ENCODE measurements at places on chromosomes 5 and 9.
A peak's percentile ranks its signal among the peaks of the same experiment; 100 is the strongest.

DNA sequence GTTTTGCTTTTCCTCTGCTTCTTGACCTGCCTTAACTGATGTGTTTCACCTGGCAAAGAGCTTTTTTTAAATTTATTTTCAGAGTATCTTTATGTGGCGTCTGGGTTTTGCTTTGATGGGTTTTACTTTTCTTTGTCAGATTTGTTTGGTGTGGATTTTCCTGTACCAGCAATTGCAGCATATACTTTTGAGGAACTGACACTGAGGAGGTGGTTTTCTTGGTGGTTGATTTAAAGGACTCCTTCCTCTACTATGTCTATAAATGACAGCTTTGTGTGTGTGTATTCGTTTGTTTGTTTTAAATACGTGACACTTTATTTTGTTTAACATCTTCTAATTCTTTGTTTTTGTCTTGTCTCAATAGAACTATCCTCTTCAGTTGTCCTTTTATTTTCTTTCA lies 1071.9 kb upstream of the ARRDC3 start:
- no peak for DNase-seq

- DNase-seq, result no peak
These were observed 3.5 kb downstream of the NRARP start for GRCh38 chr9:137298401-137299202.

DNA sequence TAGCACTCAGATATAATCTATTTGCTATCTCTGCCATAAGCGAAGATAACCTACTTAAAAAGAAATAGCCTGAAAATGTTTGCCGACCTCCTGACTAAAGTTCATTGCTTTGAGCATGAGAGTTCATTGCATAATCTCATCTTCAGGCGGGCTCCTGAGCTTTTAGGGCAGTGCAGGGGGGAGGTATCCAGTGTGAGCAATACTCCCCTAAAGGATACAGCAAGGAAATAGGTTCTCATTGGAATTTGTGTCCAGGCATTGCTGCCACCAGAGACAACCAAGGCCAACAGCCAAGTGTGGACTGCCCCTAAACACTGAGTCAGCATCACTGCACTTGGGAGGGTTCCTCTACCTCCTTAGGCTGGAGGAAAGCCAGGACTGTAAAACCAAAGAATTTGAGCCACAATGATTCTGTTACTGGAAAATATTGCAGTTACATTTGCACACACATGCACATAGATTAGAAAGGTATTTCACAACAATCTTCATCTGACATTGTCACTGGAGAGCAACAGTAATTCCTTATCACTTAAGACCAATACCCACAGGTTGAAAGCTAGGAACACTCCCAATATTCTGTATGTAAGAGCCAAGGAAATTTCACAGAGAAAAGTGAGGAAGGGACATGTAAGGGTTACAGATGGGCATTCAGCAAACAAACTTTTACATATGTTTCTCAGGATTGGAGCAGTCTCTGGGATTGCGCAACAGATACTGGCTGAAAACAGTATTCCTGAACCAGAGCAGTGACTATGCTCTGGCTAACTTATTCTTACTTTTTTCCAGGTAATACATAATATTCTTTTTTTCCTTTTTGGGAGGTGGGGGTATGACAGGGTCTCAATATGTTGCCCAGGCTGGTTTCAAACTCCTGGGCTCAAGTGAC lies 98.6 kb upstream of the TLE1 start:
- no peak for DNase-seq

- DNase-seq, result no peak
These were observed 115.1 kb upstream of the LPCAT1 start for GRCh38 chr5:1638658-1639400.

- DNase-seq, result peak; percentile 10
These were observed 1.3 kb upstream of the NNT start for GRCh38 chr5:43601454-43602260.

GRCh38 chr5:81904166-81904565 lies 67.7 kb upstream of the ATG10 start:
- no peak for DNase-seq

DNA sequence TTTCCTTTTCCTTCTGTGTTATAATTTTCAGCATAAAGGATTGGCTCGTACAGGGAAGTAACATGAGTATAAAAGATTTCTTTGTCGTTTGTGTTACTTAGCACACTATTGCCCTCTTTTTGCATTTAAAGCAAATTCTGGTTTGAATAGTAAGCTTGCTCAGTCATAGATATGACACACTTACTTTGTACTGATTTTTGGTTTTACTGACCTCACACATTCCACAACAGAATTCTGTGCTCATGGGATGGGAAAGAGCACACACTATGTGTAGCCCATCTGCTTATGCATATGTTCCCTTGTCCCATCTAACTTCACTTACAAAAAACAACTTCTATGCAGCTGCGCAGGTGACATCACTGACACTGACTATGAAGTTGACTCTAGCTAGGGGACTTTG lies 111.9 kb upstream of the MTAP start:
- DNase-seq, result no peak

GRCh38 chr5:94337617-94338016 lies 280.8 kb downstream of the KIAA0825 start:
- no peak for DNase-seq

DNA sequence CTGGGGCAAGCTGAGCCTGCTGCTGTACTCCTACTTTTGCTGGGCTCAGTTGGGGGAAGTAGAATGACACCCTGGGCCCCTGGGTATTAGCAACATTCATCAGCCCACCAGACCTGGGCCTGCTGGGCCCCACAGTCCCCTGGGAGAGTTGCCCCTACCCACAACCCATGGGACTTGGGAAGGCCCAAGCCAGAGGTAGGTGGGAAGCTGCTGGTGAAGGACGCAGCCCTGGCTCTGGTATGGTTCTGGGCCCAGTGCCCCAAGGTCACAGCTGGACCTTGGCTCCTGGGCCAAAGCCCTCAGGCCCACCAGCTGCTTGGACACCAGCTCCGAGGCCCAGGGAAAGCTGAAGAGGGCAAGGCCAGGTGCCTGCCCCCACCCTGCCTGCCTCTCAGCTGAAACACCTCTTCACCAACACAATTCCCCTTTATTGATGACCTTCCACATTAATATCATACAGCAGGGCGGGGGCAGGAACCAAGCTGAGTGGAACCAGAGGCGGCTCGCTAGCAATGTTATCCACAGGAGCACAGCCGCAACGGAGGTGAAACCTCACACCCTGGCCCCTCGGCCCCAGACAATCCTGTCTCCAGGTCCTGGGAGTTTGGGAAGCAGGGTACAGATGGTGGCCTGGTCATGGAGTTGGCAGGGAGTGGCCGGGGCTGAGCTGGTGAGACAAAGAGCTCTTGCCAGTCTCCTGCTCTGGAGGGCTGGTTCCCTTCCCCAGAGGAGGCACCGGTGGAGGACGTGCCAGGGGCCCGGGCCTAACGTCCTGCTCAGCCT lies 13.7 kb downstream of the DOLPP1 start:
- no peak for DNase-seq

GRCh38 chr5:102760815-102761214 lies 5.7 kb downstream of the PAM start:
- DNase-seq, result no peak

DNA sequence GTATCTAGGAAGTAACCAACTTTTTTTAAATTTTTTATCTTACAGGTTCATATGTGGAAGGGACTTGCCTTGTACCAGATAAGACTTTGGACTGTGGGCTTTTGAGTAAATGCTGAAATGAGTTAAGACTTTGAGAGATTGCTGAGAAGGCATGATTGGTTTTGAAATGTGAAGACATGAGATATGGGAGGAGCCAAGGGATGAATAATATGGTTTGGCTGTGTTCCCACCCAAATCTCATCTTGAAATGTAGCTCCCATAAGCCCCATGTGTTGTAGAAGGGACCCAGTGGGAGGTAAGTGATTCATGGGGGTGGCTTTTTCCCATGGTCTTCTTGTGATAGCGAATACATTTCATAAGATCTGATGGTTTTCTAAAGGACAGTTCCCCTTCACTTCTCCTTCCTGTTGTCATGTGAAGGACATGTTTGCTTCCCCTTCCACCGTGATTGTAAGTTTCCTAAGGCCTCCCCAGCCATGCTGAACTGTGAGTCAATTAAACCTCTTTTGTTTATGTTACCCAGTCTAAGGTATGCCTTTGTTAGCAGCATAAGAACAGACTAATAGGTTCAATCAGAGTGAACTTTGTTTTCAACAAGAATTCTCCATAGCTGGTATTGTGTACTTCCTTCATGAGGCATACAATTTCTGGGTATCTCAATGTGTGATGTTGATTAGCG lies 535.6 kb upstream of the MEF2C start:
- no peak for DNase-seq

GRCh38 chr5:38509185-38509584 lies 47.3 kb downstream of the LIFR start:
- DNase-seq, result no peak

DNA sequence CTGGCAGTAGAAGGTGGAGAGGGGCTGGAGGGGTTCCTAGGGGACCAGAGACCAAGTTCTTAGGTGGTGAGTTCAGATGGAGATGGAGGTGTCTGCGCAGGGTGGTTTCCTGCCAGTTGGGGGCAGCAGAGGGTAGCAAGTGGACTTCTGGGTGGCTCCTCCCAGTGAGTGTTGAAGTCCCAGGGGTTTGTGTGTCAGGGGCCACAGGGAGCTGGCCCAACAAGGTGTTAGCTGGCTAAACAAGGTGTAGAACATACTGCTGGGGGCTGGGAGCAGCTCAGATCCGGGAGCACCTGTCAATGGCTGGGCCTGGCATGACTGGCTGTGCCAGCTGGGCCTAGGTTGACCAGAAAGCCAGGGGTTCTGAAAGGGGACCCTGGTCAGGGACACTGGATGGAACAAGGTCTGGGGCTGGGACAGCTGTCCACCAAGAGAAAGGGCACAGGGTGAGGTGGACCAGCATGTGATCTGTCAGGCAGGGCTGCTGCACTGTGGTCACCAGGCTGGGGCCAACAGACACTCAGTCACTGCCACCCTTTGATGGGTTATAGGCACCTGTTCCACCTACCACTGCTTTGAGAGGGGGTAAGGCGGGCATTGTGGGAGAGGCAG lies 35.6 kb downstream of the DAB2IP start:
- DNase-seq, result peak; percentile 47

DNA sequence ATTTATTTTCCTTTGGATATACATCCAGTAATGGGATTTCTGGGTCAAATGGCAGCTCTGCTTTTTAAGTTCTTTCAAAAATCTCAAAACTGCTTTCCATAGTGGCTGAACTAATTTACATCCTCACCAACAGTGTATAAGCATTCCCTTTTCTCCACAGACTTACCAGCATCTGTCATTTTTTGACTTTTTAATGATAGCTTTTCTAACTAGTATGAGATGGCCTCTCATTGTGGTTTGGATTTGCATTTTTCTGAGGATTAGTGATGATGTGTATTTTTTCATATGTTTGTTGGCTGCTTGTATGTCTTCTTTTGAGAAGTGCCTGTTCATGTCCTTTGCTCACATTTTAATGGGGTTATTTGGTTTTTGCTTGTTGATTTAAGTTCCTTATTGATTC lies 90.0 kb upstream of the HMHB1 start:
- no peak for DNase-seq
